Caco-2 (cell line): ENCODE measurements at places on chromosomes 4 and X. TPM values are rescaled to one million over a fixed set of nuclear protein-coding genes. Genes with fewer than 3 reads are reported as not detected.

The USP27X gene
- total RNA-seq, result 11.6 and 13.5 TPM in 2 replicates

The TCEAL9 gene
- total RNA-seq, result 41.9 and 44.9 TPM in 2 replicates

The CETN2 gene
- total RNA-seq, result 23.8 and 23.9 TPM in 2 replicates

The TMEM255A gene
- total RNA-seq, result 2.9 and 3.8 TPM in 2 replicates

The EOLA2 gene
- total RNA-seq, result 28.0 and 32.1 TPM in 2 replicates

- no peak for DNase-seq
These were observed 502.3 kb downstream of the PDHA2 start for GRCh38 chr4:96342196-96342595.

GRCh38 chr4:117417856-117418255 is 332.5 kb upstream of the TRAM1L1 start:
- no peak for DNase-seq

GRCh38 chrX:13868591-13868990 is 51.7 kb upstream of the GPM6B start:
- DNase-seq, result no peak

DNA sequence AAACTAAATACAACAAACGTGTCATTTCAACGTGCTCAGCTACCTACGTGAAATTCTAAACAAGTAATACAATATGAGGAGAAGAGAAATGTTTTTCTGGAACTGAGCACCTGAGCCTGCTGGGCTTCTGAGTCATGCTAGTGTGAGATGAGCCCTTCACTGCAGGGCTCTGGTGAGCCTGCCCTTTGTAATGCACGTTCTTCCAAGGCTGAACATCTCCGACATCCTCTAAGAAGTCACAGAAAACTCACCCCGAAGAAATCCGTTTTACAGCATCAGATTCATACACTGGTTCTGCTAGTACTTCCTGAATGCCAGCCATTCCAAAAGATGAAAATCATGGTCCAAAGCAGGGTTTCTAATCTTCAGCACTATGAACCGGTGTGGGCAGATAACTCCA is 157.1 kb downstream of the AMELX start:
- no peak for DNase-seq

GRCh38 chrX:39966176-39966575 is 131.6 kb downstream of the BCOR start:
- DNase-seq, result no peak
